ENCODE measurements at places on chromosomes 11 and 22. TPM values are rescaled to one million over a fixed set of nuclear protein-coding genes. Genes with fewer than 3 reads are reported as not detected.

Gene SAA1
- polyA plus RNA-seq = not detected

Gene YPEL4
- polyA plus RNA-seq = not detected

Gene USP2
- polyA plus RNA-seq = not detected

Gene P2RX6
- polyA plus RNA-seq = not detected

DNA sequence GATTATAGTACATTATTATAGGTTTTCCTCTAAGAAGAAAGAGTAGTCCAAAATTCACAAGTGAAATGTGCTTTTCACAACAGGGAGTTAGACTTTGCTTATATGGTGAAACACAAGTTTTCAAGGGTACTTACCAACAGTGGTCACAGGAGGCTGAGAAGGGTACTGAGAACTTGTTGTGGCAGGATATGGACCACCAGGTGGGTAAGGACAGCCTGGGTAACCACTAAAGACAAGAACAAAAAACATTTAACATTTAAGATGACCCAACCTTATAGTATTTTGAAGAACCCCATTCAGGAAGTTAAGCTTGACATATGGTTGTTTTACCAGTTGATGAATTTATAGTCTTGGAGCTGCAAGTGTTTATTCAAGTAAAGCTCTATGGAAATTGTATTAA lies 24.4 kb downstream of the TSG101 start:
- no peaks in the 10 kb centered on the region for H3K4me1 ChIP-seq
- H3K36me3 ChIP-seq = peaks cover 95% of the 10 kb centered on the region
- no peak overlapping the region for H3K4me3 ChIP-seq
- H3K27ac ChIP-seq = no peak overlapping the region

DNA sequence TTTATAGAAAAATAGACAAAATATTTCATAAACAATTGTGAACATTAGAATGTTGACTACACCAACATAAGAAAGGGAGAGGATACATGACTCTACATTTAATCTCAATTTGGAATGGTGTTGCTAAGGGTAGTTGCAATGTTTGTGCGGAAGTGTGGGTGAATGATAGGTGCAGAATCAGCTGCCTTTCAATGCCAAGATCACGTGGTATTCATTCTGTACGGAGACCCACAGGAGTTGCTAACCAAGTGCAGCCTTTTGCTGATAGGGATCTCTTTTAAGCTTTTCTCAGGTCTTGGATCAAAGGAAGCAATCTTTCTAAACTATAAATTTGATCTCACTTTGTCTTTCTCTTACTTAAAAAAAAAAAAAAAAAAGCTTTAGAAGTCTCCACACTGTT lies 29.8 kb upstream of the CTSC start:
- H3K36me3 ChIP-seq = no peaks in the 10 kb centered on the region
- H3K4me3 ChIP-seq = no peak overlapping the region
- no peak for DNase-seq
- H3K4me1 ChIP-seq = peaks cover 17% of the 10 kb centered on the region
- no peaks in the 10 kb centered on the region for H3K27me3 ChIP-seq
- H3K27ac ChIP-seq = no peak overlapping the region

DNA sequence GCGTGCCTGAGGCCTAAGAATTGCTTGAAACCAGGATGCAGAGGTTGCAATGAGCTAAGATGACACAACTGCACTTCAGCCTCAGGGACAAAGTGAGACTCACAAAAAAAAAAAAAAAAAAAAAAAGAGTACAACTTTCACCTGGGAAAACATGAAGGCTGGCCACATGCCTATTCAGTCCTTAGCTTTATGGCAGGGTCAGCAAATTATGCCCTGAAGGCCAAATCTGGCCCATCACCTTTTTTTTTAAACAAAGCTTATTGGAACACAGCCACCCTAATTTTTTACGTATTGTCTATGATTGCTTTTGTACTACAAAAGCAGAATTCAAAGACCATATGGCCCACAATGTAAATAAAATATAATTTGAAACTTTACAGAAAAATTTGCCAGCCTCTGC lies 8.2 kb downstream of the FSHB start:
- H3K4me1 ChIP-seq = no peaks in the 10 kb centered on the region
- no peaks in the 10 kb centered on the region for H3K36me3 ChIP-seq
- no peak for DNase-seq
- H3K4me3 ChIP-seq = no peak overlapping the region
- no peaks in the 10 kb centered on the region for H3K27me3 ChIP-seq

DNA sequence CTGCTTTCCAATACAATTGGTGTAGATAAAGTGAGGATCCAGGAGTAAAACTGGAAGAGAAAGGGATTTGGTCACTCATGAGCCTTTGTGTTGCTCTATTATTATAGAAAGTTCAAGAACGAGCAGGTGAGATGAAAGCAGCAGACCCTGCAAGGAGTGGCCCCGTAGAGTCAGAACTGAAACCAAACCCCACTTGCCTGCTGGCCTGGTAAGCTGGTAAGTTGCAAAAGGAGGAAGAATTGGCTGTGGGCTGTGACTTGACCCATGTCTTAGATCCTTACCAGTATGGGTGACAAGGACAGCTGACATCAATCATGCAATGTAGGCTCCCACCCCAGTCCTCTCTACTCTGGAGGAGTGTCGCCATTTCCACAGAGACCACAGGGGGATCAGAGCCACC lies 201.3 kb downstream of the OPCML start:
- H3K27ac ChIP-seq = no peak overlapping the region
- no peaks in the 10 kb centered on the region for H3K4me1 ChIP-seq
- no peak for DNase-seq
- no peaks in the 10 kb centered on the region for H3K36me3 ChIP-seq

DNA sequence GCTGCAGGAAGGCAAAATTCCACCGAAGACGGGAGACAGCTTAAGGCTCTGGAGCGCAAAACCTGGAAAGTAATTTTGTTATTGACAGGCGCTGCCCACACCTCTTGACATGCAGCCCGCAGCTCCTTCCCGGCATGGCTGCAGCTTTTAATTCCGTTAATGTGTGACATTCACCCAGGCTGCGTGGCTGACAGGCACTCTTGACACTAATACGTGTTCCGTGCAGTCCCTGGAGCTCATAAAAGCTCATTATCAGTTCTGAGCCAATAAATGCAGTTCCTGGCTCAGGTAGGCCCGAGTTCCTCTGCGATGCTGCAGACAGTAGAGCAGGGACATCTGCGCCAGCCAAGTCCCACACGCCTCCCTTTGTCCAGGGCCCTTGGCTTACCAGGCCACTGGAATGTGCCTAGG lies 34.8 kb downstream of the TSPAN18 start:
- no peak for DNase-seq
- no peaks in the 10 kb centered on the region for H3K4me1 ChIP-seq
- no peaks in the 10 kb centered on the region for H3K27me3 ChIP-seq
- no peak overlapping the region for H3K4me3 ChIP-seq
- H3K27ac ChIP-seq = no peak overlapping the region

DNA sequence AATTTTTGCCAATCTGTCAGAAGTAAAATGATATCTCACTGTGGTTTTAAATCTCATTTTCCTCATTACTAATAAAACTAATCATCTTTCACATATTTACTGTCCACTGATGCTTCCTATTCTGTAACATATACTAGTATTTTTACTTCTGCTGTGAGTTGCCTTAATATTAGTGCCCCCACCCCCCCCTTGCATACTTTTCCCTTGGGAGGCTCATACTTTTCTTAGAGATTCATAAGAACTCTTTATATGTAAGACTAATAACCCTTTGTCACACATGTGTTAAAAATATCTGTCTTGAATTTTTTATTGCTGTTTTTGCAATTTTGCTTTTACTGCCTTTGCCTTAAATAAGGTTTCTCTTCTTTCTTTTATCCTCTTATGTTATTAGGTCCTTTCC lies 87.2 kb downstream of the PHF21A start:
- DNase-seq = no peak
- H3K27ac ChIP-seq = no peak overlapping the region
- H3K27me3 ChIP-seq = no peaks in the 10 kb centered on the region
- peaks cover 9% of the 10 kb centered on the region for H3K36me3 ChIP-seq

DNA sequence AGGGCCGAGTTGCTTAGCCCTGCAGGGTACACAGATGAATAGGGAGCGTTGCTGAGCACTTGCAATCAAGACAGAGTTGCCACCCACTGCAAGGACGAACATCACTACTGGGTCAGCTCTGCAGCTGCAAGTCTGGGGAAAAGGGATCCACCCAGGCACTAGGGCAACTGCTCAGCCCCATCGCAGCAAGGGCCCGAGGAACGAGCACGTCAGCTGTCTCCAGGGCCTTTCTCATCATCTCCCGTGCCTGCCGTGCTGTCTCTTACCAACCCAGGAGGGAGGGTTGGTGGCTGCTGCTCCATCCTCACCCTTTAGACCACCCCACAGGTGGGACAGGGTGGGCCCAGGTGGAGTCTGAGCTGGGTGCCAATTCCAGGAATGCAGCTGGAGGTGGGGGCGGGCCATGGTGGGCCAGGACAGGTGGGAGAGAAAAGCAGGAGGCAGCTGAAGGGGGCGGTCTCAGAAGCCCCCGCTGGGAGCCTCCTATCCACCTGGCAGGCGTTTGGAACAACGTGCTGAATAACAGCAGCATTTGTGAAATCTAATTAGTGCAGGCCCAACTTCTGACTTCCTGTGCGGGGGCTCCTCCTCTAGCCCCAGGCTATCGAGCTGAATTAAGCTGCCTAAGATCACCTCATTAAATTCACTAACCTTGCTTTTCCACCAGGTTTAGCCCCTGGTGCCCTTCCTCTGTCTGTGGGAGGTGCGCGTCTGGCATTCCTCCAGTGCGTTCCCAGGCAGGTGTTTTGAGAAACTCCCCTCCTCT lies 252.5 kb downstream of the ST3GAL4 start:
- H3K4me1 ChIP-seq = no peaks in the 10 kb centered on the region
- no peak overlapping the region for H3K27ac ChIP-seq
- DNase-seq = no peak
- no peaks in the 10 kb centered on the region for H3K36me3 ChIP-seq

DNA sequence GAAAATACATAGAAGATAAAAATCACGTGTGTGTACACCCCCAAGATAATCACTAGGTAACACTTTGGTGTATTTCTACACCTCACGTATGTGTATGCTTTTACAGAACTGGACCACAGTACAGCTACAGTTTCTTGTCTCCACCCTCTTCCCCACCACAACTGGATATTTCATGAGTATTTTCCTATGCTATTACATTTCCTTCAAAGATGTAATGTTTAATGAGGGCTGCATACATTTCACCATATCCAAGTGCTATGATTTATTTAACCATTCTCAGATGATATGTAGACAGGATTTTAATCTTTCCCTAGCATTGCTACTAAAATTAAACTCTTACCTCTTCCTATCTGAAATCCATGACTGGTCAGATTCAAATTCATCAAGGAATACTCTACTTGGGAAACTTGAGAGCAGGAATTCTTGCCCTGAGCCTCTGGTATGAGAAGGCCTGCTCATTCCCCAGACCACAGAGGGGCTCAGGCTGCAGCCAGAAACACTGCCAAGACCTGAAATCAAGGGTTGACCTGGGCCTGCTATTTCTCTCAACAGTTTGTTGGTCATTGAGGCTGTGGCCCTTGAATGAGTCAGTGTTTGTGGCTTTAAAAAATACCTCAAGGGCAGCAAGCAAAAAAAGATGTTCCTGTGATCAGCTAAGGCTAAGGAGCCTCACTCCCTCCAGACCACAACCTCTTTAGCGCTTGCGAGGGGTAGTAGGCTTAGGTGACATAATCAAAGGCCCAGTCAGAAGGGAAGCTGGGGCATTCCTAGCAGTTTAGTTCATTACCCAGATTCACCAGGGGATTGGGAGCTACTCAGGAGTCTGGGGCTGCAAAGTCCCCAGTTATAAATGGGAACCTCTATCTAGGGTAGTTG lies 55.5 kb downstream of the ABTB2 start:
- no peaks in the 10 kb centered on the region for H3K27me3 ChIP-seq
- DNase-seq = no peak
- H3K36me3 ChIP-seq = no peaks in the 10 kb centered on the region

- no peak overlapping the region for H3K4me3 ChIP-seq
- H3K27ac ChIP-seq = no peak overlapping the region
- no peaks in the 10 kb centered on the region for H3K27me3 ChIP-seq
- H3K4me1 ChIP-seq = no peaks in the 10 kb centered on the region
- peaks cover 61% of the 10 kb centered on the region for H3K36me3 ChIP-seq
Observed at GRCh38 chr22:46890819-46891218, 128.4 kb downstream of the TBC1D22A start.

- H3K4me1 ChIP-seq = no peaks in the 10 kb centered on the region
- H3K27me3 ChIP-seq = peaks cover 59% of the 10 kb centered on the region
- DNase-seq = no peak
- H3K27ac ChIP-seq = no peak overlapping the region
Observed at GRCh38 chr11:17475666-17476316, 854 bp downstream of the ABCC8 start.

GRCh38 chr11:45754741-45755140 lies 50.2 kb upstream of the SLC35C1 start:
- H3K4me1 ChIP-seq = no peaks in the 10 kb centered on the region
- H3K36me3 ChIP-seq = no peaks in the 10 kb centered on the region
- no peak overlapping the region for H3K27ac ChIP-seq
- no peak for DNase-seq

GRCh38 chr22:37290737-37291136 lies 8.4 kb downstream of the CYTH4 start:
- peaks cover 95% of the 10 kb centered on the region for H3K36me3 ChIP-seq
- H3K4me3 ChIP-seq = no peak overlapping the region
- H3K4me1 ChIP-seq = peaks cover 61% of the 10 kb centered on the region
- H3K27ac ChIP-seq = no peak overlapping the region
- no peaks in the 10 kb centered on the region for H3K27me3 ChIP-seq

DNA sequence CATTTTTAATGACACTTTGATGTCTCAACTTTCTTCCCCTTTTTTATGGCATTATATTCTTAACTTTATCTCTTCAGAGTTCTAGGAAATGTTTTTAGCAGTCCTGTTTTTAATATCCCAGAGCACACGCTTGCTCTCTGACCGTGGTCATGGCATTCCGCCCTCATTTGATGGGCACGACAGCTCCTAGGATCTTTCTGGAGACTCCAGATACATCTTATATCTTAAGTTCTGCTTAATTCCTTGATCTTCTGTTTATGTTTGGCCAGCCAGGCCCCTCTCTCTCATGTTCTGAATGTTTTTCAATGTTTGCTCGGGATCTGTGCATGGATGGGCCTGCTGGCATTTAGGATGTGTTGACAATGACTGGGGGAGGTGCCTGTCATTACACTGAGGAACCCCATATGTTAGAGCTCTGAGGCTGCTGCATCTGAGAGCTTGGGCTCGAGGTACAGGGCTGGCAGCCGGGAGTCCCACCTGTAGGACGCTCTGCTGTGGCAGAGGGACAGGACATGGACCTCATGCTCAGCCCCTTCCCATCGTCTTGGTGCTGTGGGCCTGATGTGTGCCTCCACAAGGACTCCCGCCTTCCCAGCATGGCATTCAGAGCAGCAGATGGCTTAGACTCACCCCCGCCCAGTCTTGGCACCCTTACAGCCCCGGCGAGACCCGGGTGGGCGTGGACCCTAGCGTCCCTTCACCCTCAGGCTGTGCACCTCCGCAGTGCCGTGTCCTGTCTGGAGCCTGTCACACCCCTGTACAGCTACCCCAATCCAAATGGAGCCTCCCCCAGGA lies 75.0 kb downstream of the CDKN1C start:
- H3K4me1 ChIP-seq = peaks cover 35% of the 10 kb centered on the region
- DNase-seq = no peak
- H3K4me3 ChIP-seq = no peak overlapping the region
- H3K36me3 ChIP-seq = peaks cover 4% of the 10 kb centered on the region
